ENCODE measurements at places on chromosomes 6 and 20.

GRCh38 chr20:18613553-18613952 is 25.7 kb downstream of the DTD1 start:
- no peak for DNase-seq

- no peak for DNase-seq
Observed at GRCh38 chr6:98525860-98526259, 308.5 kb upstream of the POU3F2 start.

GRCh38 chr6:139839506-139840156 is 465.2 kb upstream of the CITED2 start:
- DNase-seq = no peak

DNA sequence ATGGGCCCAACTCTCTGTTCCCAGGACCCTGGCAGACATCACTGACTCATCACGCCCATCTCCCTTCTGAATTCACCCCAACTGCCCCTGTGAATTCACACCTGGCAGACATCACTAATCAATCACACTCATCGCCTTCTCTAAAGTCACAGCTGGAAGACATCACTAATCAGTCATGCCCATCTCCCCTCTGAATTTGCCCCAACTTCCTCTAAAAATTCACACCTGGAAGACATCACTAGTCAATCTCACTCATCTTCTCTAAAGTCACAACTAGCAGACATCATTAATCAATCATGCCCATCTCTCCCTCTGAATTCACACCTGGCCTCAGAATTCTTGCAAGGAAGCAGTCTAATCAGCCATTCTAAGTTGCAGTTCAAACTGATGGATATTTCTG is 111.1 kb downstream of the FOXA2 start:
- no peak for DNase-seq

GRCh38 chr6:13447949-13448724 is 39.3 kb downstream of the GFOD1 start:
- DNase-seq = no peak

DNA sequence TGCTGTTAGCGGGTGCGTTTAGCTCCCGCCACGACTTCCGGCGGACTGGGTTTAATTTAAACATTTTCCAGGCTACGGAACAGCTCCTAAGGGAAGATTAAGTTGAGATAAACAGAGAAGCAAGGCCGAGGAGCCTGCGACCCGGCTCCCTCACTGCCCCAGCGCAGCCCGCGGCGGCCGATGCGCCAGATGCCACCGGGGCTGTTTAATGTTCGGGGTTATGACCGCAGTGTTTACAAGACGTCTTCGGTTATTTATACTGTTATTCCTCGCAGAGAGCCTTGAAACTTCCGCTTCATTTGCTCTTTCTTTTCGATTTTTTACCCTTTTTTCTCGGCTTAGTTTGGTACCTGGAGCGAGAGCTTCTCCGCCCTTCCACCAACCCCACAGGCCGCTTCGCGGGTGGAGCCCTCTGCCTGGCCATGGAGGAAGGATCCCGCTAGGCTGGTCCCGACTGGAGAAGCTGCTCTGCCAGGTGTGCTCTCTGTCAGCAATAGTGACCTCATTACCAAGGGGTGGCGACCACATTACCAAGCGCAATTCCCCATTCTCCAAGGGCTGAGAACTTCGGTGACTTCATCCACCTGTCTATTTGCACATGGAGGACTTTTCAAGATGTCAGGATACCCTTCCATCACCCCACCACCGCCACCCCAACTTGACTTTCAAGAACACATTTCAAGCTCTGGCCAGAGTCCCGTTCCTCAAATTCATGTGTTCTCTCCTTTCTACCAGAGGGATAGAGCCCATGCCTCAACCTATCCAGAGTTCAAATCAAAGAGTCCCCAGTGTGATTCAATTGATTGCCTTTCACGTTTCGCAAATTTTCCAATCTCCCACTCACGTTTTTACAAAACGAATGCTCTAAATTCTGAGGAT is 4.1 kb downstream of the TCF21 start:
- no peak for DNase-seq

DNA sequence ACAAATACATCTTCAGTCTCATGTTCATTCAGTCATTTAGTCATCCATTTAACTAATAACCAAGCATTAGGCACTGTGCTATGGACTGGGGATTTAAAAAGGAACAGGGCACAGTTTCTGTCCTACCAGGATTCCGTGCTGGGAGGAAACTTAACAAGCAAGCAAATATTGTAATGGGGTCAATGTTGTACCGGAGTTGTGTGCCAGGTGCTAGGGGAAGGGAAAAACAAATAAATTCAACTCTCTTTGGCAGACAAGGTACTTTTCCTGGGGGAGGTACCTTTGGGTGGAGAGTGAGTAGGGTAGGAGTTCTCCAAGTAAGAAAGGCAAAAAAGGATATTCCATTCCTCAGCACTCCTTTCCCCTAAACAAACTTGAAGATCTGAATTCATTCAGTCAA is 90.3 kb downstream of the OLIG3 start:
- DNase-seq = no peak

DNA sequence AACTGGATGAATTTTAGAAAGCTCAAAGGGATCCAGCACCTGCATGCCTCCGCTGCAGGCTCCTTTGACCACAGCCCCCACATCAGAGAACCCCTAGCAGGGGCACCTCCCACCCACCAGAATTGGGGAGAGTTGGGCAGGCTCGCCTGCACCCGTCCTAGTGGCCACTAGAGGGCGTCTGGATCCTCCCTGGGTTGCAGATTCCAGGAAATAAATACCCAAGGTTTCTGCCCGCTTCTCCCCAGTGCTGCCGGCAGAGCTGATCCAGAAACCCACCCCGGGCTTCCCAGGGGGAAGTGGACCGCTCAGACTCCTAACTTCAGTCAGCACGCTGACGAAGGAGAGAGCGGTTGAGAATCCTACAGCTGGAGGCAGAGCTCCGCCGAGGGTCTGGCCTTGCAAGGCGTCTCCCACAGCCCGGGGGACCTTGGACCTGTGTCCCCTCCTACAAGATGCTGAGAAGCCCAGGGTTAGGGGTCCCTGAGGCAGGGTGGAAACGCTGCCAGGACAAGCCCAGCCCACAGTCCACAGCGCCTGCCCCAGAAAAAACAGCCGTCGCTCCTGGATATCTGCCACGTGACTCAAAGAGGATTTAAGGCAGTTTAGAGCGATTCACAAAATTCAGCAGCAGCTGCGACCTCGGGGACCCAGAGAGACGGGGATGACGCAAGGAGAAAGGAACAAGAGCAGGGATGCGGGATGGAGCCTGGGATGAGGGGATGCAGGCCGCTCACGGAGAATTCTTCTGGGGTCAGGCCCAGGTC is 32.6 kb upstream of the PHACTR3 start:
- peak; percentile 38 for DNase-seq

DNA sequence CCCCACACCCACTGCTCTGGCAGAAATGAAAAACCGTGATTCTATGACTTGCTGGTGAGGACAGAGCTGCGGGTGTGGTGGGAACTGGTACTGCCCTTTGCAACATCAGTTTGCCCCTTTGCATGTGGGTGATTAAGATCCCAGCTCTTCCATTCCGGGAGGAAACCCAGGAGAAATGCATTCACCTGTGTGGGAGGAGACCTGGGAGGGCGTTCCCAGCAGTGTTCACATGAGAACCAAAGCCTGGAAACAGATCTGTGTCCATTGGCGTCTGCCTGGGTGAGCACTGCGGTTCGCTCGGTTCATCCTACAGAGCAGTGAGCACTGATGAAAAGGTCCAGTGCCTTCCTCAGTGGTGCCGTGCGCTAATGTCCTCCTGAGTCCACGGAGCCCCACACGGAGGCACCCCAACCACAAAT is 89.7 kb downstream of the SMOC2 start:
- DNase-seq = no peak

- no peak for DNase-seq
Observed at GRCh38 chr6:17583811-17584210, 16.3 kb upstream of the FAM8A1 start.

GRCh38 chr6:75333676-75334200 is 49.1 kb upstream of the TMEM30A start:
- no peak for DNase-seq

- DNase-seq = no peak
Observed at GRCh38 chr6:363291-363690, 28.3 kb upstream of the IRF4 start.

- DNase-seq = no peak
Observed at GRCh38 chr20:57442888-57443239, 51.7 kb downstream of the RBM38 start.

DNA sequence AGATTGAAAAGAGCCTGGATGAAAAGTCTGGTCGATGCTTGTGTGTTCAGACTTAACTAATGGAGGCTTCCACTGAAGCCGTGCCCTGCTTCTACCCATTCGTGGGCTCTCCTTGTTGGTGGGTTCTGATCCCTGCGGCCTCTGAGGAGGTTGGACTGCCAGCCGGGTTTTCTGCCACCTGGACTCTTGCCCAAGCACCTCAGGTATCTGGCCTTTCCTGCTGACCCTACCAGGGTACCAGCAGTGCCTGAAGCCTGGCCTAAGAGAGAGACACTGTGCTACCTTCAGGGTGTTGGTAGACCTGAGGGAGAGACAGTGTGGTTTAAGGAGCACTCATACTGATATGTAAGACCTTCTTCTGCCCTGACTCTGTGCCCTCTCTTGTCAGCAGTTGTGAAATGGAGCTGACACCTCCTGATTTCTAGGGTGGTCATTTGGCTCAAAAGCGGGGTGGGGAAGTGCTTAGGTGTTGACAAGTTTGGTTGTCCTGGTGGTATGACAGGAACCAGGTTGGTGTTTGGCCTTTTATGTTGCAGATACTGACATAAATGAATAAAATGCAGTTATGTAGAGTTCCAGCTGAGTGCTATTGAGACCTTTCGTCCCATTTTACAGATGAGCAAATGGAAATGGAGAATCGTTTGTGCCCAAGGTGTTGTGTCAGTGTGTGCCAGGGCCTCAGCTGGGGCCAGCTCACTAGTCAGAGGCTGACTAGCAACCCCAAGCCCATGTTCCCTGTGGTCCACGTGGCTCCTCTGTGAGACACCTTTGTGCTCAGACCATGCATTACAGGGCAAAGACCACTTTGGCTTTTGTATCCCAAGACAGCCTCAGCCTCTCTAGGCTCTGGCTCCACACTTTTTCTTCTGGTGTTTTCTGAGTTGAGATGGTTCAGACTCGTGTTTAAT is 3.1 kb downstream of the PLCG1 start:
- DNase-seq = no peak

DNA sequence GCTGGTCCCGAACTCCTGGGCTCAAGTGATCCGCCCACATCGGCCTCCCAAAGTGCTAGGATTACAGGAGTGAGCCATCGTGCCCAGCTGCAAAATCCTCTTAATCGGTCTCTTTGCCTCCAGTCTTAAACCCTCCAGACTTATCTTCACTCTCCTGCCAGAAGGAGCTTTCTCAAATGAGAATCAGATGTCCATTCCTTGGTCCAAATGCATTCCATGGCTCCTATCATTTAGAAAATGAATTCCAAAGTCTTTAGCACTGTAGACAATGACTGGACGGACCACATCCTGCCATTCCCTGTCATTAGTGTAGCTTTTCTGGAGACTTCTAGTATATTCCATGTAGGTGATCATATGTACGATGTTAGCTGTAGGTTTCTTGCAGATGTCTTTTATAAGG is 141.9 kb downstream of the ID4 start:
- DNase-seq = no peak

DNA sequence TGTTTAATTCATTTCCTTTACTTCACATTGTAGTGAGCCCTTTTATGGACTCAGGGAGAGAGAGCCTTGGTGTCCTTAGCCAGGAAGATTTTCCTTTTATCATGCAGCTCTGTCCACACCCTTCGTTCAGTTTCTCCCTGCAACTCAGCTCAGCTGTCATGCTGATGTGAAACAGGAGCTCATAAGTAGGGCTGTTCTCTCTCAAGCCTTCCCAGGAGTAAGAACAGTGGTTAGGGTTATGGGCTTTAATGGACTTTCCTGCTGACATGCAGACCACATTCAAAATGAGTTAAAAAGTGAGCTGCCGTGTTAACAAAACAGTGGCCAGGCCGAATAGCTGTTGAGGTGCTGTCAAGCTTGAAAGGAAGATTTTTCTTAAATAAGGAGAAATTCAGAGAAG is 104.1 kb downstream of the BCKDHB start:
- no peak for DNase-seq

GRCh38 chr6:145490068-145490467 is 245.3 kb downstream of the EPM2A start:
- DNase-seq = no peak

- DNase-seq = no peak
Observed at GRCh38 chr6:16854986-16855385, 93.7 kb upstream of the ATXN1 start.

DNA sequence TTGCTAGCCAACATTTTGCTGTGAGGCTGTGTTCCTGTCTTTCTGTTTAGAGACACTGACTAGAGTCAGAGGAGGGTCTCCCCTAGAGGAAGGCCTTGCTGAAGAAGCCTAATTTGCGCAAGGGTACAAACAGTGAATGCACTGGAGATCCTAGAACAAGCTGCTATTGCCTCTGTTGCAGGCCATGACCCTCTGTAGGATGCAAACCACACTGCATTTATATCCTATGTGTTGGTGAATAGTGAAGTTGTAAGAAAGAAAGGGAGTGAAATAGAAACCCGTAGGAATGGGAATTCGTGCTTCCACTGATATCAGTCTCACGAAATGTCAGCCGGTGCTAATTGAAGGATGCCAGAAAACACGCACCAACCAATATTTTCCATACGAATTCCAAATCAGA is 88.2 kb downstream of the GJA1 start:
- no peak for DNase-seq

GRCh38 chr6:117463762-117464665 is 18.5 kb upstream of the DCBLD1 start:
- DNase-seq = peak; percentile 18

GRCh38 chr6:159086033-159086618 is 41.3 kb upstream of the TAGAP start:
- DNase-seq = no peak

DNA sequence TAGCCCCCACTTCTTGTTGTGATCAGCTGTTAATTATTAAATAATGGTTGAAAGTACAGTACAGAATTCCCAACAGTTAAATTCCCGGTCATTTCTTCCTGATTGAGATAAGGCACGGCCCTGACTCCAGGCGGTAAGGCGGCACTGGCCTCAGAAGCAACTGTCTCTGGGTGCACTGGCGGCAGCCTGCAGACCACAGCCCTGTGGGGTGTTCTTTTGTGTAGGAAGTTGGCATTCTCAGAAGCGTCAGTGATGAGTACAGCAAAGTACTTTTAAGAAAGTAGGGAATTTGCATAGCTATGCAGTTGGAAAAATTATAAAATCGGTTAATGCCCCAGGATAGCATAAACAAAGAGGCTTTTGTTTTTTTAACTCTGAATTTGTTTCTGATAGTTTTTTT is 50.5 kb downstream of the SAMD5 start:
- no peak for DNase-seq

DNA sequence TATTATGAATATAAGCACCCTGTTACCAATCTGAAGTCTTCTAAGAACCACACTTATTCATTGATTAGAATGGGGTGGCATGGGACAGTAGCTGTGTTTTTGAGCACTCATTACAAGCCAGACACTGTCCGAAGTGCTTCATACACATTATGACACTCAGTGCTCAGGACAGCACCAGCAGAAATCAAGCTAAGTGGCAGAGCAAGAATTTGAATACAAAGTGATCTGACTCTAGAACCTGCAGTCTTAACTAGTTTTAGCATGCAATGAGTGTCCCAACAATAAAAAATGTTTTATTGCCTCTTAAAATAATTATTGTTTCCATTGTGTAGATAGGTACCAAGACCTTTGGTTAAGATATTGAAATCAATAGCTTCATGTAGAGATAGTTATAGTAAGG is 39.1 kb upstream of the GLP1R start:
- no peak for DNase-seq

- DNase-seq = no peak
Observed at GRCh38 chr20:31484001-31484400, 8.9 kb downstream of the REM1 start.

GRCh38 chr6:12066297-12066696 is 54.2 kb downstream of the HIVEP1 start:
- DNase-seq = no peak
